ENCODE measurements at places on chromosomes 12 and 14.

DNA sequence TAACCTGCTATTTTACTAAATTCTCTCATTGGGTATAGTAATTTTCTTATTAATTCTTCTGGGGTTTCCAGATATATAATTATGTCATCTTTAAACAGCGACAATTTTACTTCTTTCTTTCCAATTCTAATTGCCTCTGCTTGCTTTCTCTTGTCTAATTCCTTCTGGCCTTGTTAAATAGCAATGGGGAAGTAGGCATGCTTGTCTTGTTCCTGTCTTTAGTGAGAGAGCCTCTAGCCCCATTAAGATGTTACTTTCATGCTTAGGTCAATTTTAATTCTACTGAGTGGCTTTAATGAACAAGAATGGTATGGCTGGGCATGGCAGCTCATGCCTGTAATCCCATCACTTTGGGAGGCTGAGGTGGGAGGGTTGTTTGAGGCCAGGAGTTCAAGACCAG lies 31.7 kb downstream of the LRTM2 start:
- no peak for DNase-seq

DNA sequence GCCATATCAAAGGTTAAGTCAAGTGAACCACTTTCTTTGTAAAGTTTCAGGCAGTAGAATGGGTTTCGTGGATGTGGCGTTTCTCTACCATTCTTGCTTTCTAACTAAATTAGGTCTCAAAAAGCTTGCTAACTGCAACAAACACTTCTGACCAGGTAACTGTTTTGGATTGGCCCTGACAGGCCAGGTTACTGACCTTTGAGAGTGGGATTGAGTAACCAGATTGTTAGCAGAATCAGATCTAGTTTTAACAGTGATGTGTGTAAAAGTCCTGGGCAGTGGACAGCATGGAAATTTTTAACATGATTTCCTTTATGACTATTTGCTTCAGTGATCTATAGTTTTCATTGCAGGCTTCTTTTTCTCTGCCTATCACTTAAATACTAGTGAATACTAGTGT lies 57.9 kb downstream of the TMTC3 start:
- no peak for DNase-seq

- peak; percentile 34 for DNase-seq
Observed at GRCh38 chr12:104457746-104458693, 1.3 kb downstream of the CHST11 start.

DNA sequence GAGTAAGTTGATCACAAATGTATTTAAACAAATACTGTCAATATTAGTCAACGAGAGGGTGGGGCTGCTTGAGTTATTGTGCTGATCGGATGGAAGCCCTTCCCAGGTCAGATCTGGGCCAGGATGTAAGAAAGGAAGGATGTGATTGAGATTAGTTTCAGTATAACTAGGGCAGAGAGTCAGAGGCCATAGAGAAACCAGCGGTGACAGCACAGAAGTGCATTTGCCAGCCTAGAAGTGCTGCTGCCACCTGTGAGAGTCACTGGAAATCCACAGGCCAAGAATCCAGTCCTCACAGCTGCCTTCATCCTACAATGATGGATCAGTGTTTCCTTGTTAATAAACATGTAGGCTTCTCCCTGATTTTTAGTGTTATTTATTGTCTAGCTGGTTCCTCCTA lies 9.8 kb upstream of the FERMT2 start:
- DNase-seq = no peak

DNA sequence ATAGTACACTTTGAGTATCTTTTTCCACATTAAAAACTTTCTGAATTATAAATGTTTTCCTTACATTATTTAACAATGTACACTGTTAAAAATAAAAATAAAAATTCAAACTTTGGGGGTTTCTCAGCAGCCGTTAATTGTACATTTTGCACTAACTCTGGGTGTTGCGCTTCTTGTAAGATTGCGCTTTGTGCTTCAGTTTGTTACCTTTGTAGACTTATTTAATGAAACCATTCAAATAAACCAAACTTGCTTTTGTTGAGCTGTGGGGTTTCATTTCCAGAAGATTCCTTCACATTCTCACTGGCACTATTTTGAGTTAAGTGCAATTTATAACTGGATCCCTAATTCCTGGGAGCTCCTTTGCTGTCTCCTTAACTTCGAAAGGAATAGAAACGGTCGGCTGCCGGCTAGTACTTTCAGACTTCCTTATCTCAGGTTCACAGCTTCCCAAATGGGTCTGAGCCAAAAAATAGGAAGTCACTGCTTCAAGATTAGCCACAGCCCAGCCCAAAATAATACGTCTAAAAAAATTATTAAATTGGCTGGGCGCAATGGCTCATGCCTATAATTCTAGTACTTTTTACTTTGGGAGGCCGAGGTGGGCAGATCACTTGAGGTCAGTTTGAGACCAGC lies 38.2 kb downstream of the RAD52 start:
- DNase-seq = no peak

- DNase-seq = peak; percentile 62
Observed at GRCh38 chr12:38155526-38156496, 160.8 kb upstream of the ALG10B start.

DNA sequence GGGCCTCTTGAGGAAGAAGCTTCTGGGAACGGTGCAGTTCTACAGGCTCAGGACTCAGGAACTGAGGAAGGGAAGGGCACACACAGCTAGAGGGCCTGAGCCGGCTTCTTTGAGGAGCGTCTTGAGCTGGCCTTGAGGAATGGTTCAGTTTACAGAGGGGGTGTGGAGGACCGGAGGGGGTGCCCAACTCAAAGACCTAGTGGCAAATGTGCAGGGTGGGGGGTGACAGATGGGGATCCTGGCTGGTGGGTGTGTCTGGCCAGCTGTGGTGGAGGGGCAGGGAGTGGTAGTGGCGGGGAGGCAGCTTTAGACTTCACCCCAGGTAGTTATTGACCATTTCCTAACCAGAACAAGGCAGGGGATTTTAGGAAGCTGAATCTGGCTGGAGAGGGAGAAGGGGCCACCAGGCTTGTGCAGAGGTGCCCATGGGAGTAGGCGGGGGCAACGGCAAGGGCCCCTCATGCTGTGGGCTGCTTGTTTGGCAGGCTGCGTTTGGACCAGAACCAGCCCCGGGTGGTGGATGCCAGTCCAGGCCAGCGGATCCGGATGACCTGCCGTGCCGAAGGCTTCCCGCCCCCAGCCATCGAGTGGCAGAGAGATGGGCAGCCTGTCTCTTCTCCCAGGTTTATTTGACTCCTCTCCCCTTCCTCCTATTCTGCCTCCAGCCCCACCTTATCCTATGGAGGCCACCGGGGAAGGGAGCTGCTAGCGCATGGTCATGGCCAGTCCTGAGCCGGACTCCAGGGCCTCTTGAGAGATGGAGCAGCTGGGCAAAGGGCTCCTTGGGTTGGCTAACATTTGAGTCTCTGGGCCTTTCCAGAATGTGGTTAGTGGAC lies 27.8 kb downstream of the PAPLN start:
- DNase-seq = no peak

DNA sequence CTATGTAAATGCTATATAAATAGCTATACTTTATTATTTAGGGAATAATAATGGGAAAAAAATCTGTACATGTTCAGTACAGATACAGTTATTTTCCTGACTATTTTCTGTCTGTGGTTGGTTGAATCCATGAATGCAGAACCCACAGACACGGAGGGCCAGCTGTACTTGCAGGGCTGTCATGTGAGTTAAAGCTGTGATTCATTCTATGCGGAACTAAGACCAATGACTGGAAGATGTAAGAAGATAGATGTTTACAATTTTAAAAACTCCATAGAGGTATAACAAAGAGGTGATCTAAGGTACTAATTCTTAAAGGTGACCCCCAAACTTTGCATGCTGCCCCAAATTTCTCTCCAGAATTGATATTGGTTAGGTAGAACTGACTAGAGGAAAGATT lies 14.6 kb downstream of the PCNX4 start:
- DNase-seq = peak; percentile 41

DNA sequence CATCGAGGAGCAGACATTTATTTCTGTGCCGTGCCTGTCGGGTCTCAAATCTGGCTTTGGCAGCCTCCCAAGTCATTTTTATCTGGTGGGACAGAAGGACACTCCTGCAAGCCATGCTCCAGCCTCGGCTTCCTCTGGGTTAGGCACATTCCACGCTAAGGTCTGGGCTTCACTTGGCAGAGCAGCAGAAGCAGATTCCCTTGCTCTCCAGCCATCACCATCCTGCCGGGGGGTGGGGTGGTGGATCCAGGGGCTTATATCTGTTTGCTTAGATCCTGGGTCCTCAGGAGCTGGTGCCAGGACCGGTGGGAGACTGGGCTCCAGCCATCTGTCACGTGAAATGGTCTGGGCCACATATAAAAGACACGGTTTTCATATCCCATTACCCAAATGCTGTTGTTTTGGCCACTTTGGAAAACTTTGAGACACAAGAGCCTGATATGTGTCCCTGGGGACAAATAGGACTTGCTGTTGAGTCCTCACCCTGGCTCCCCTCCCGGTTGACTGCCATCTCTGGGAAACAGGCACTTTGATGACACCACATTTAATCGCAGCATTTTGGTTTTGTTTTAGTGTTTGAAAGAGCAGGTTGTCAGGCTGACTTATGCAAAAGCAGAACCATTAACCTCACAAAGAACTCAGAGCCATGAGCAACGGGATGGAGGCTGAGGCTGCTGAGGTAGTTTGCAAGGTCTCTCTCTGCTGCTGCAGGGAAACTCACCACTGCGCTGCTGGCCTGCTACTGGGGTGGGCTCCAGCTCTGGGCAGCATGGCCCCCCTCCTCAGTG lies 69.6 kb upstream of the PRMT8 start:
- no peak for DNase-seq

- DNase-seq = no peak
Observed at GRCh38 chr12:22491034-22491433, 53.3 kb downstream of the C2CD5 start.

GRCh38 chr12:29795715-29796114 lies 12.0 kb upstream of the TMTC1 start:
- no peak for DNase-seq

DNA sequence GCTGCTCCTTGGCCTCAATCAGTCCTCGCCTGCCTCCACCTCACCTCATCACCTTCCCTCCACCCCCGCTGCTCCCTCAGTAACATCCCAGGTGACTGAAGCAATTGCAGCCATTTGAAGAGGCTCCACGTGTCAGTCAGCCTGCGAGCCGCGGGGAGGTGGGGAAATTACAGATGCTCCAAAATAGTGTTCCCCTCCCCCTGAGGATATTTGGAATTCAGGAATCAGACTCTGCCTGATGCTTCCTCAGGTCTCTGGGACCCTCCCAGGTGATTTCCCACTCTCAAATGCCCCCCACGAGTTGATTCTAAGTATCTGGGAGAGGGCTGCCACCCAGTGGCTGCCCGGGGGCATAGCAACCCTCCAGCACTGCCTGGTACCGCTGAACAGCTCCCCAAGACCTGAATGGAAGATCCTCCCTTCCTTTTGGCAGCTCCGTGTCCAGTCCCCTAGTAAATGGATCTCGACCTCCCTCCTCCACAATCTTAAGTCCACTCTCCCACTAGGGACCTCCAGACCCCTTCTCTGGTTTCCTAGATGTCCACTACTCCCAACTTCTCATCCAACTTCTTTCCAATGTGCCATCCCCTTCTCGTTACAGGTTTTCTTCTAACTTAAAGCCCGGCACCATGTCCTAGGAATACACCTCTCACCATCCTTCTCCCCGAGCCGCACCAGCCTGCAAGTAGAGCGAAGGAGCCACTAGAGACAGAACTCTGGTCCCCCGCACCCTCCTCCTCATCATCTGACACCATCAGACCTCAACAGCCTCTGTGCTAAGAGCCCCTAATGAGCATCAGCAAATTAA lies 1.4 kb upstream of the ASIC1 start:
- DNase-seq = no peak

DNA sequence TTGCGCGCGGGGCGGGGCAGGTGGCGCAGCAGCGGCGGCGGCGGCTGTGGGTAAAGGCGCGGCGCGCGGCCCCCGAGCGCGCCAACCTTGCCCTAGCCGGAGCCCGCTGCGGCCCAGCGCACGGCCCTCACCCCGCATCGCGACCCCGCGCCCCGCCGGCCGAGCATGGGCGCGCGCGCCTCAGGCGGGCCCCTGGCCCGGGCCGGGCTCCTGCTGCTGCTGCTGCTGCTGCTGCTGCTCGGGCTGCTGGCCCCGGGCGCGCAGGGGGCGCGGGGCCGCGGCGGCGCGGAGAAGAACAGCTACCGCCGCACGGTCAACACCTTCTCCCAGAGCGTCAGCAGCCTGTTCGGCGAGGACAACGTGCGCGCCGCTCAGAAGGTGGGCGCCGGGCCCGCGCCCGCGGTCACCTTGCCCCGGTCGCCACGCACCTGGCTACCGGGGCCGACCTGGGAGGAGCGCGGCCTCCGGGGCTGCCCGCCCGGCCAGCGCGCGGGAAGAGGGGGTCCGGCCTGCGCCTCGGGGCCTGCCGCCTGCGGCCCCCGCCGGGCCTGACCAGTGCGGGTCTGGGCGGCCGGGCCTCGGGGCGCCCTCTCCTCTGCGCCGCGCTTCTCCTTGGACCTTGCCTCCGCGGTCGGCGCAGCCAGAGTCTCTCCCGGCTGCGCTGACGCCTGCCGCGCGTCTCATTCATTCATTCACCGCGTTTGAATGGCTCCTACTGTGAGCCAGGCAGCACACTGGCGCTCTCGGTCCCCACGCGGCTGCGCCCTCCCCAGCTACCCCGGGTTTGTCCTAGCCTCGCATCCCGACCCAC lies at the start of gene BRI3BP:
Gene BRI3BP (plus strand): TSS at position 20 of the 811 bp plus-strand sequence. CDS start 146 bp downstream, at position 166.
- no peak for DNase-seq

- peak; percentile 77 for DNase-seq
Observed at GRCh38 chr12:122023339-122024131, 1.9 kb downstream of the BCL7A start.

DNA sequence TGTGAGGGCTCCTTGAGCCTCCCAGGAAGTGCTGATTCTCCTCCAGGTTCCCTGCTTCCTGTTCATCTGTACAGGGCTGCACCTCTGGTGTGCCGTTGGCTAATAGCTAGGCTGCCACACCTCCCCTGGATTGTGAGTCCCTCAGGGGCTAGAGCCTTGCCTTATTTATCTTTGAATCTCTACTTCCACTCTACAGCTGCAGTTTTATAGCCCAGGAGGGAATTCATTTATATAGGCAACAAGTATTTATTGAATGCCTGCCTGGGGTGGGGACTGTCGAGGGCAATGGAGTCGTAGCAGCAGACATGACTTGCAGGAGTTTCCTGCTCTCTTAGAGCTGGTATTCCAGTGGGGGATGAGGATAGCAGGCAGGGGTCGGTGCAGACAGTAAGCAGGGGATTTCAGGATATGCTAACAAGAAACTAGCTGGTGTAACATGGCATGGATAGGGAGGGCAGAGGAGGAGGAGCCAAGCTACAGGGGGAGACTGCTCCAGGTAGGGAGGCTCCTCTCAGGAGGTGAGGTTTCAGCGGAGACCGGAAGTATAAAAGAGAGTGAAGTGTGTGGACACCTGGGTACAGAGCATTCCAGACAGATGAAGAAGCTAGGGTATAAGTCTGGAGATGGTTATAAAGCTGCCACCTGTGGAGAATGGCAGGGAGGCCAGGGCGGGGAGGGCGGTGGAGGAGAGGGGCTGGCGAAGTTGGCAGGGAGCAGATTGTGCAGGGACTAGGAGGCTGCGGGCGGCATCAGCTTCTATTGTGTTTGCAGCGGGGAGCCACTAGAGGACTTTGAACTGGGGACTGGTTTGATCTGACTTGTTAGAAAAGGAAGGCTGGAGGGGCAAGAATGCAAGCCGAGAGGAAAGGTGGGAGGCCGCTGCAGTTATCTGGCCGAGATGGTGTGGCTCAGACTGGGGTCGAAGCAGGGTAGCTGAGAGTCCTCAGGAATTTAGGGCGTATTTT lies 17.2 kb downstream of the USP30 start:
- DNase-seq = no peak

Data from tibial artery (tissue), 4 donors.